ENCODE measurements at places on chromosomes 6 and 20.
A peak's percentile ranks its signal among the peaks of the same experiment; 100 is the strongest.

DNA sequence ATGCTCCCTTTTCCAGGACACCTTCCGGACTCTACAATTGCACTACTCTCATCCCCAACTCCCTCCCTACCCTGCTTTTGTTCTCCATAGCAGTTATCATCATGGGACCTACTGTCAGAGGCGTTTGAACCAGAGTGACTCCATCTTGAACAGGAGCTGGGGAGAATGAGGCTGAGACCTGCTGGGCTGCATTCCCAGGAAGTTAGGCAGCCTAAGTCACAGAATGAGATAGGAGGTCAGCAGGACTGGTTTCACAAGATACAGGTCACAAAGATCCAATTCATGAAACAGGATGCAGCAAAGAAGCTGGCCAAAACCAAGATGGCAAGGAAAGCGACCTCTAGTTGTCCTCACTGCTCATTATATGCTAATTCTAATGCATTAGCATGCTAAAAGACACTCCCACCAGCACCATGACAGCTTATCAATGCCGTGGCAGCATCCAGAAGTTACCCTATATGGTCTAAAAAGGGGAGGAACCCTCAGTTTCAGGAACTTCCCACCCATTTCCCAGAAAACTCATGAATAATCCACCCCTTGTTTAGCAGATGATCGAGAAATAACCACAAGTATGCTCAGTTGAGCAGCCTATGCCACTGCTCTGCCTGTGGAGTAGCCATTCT lies 15.6 kb downstream of the SLC13A3 start:
- no peak overlapping the region for H3K27ac ChIP-seq
- peaks cover 3% of the 10 kb centered on the region for H3K27me3 ChIP-seq
- H3K4me3 ChIP-seq: no peak overlapping the region

DNA sequence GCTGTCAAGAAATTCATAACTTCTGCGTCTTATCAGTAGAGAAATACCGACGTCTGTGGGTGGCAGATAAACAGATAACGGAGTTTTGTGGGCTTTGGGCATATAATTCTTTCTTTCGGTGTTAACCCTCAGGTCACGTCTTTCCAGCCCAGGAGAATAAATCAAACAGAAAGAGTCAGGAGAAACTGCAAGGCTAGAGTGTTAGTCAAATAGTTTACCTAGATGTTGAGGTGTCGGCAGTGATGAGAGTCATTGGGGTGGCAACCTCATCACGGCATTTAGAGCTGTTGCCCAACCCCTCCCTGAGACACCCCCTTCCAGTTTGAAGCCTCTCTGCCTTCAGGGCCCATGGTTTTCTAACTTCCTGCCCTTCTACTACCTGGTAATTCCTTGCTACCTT lies 49.5 kb downstream of the ADTRP start:
- DNase-seq: no peak
- no peak overlapping the region for H3K27ac ChIP-seq
- no peaks in the 10 kb centered on the region for H3K36me3 ChIP-seq
- H3K4me3 ChIP-seq: no peak overlapping the region
- H3K27me3 ChIP-seq: no peaks in the 10 kb centered on the region

DNA sequence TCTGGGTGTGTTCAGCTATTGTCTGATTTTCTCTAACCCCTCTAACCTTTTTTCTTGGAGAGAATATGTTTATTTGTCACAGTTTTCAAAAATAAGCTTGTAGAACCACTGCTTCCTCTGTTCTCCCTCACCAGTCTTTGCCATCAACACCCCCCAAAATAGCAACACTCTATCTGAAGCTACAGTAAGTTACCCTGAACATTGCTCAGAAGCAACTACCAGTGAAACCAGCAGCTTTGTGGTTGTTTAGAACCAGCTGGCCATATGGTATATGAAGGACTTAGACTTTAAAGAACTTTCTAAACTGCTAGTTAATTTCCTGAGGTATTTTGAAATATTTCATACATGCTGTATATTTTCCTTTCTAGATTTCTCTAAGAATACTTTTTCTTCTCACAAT lies 242.9 kb downstream of the KHDRBS2 start:
- H3K27me3 ChIP-seq: no peaks in the 10 kb centered on the region
- no peaks in the 10 kb centered on the region for H3K4me1 ChIP-seq
- no peak overlapping the region for H3K27ac ChIP-seq
- H3K4me3 ChIP-seq: no peak overlapping the region
- no peaks in the 10 kb centered on the region for H3K36me3 ChIP-seq

- no peak overlapping the region for H3K27ac ChIP-seq
- H3K4me3 ChIP-seq: no peak overlapping the region
- DNase-seq: no peak
- H3K27me3 ChIP-seq: no peaks in the 10 kb centered on the region
Observed at GRCh38 chr6:156933201-156934068, 156.3 kb downstream of the ARID1B start.

GRCh38 chr20:38799203-38799602 lies 6.3 kb upstream of the PPP1R16B start:
- H3K36me3 ChIP-seq: no peaks in the 10 kb centered on the region
- H3K27ac ChIP-seq: no peak overlapping the region
- H3K4me1 ChIP-seq: no peaks in the 10 kb centered on the region
- DNase-seq: no peak

GRCh38 chr6:74657011-74657410 lies 548.8 kb downstream of the COL12A1 start:
- no peaks in the 10 kb centered on the region for H3K36me3 ChIP-seq
- H3K27me3 ChIP-seq: no peaks in the 10 kb centered on the region
- DNase-seq: no peak
- H3K27ac ChIP-seq: no peak overlapping the region

DNA sequence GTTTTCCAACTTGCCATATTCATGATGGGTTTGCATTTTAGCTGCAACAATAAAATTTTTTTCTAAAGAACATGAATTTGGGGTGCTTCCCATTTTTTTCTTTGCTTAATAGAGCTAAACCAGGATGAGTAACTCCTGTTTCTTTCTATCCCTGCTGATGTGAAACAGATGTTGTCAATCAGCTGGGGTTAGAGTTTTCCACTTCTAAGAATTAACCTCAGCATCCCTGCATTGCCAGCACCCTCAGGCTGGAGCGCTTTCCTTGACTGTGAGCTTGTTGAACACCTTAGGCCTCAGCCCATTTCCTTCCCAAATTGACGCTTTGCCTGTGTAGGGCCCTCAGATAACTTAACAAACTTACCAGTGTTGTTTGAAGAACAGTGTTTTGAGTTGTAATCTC lies 74.5 kb downstream of the PTPN1 start:
- DNase-seq: no peak
- peaks cover 8% of the 10 kb centered on the region for H3K4me1 ChIP-seq
- no peaks in the 10 kb centered on the region for H3K27me3 ChIP-seq
- no peak overlapping the region for H3K4me3 ChIP-seq
- peaks cover 93% of the 10 kb centered on the region for H3K36me3 ChIP-seq

- no peak overlapping the region for H3K27ac ChIP-seq
- no peak for DNase-seq
- H3K27me3 ChIP-seq: no peaks in the 10 kb centered on the region
Observed at GRCh38 chr6:109298605-109299264, 83.5 kb downstream of the CD164 start.

DNA sequence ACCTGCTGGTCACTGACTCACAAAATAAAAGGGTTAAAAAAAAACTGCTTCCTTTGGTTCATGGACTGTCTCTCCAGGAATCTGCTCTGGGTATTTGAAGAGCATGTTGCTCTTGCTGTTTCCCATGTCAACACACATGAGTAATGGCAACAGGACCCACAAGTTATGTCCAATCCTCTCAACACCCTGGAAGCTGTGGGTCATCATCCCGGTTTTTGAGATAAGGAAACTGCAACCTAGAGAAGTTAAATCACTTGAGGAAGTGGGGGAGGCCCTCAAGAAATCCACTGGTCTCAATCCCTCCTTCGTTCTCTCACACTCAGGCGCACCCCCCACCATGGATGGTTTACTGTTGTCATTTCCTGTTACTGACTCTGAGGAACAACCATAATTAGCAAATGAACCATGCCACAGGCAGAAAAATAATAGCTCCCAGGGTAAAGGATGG lies 12.4 kb downstream of the MAP1LC3A start:
- H3K4me1 ChIP-seq: peaks cover 6% of the 10 kb centered on the region
- H3K4me3 ChIP-seq: no peak overlapping the region
- H3K27ac ChIP-seq: no peak overlapping the region
- peak; percentile 94 for DNase-seq

- H3K4me1 ChIP-seq: peaks cover 2% of the 10 kb centered on the region
- no peak overlapping the region for H3K4me3 ChIP-seq
- no peak overlapping the region for H3K27ac ChIP-seq
- no peaks in the 10 kb centered on the region for H3K36me3 ChIP-seq
Observed at GRCh38 chr6:161001421-161001820, 9.9 kb downstream of the MAP3K4 start.

- H3K4me1 ChIP-seq: peaks cover 5% of the 10 kb centered on the region
- H3K4me3 ChIP-seq: no peak overlapping the region
- H3K36me3 ChIP-seq: no peaks in the 10 kb centered on the region
Observed at GRCh38 chr20:44738813-44739477, 6.7 kb upstream of the KCNK15 start.

DNA sequence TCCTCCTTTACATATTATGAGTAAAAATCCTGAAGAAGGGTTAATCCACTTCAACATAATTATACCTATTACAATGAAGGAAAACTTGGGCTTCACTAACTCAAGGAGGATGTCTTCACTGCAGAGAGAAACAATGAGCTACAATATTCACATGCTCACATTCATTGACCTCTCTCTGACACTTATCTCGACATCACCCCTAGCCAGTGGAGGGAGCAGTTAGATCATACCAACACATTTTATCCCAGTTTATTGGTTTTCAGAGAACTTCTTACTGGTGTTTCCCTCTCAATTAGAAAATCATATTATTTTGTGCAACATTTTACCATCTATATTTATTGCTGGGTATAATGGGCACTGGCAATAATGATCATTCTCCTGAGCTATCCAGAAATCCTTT lies 646.5 kb downstream of the TENT5A start:
- no peaks in the 10 kb centered on the region for H3K36me3 ChIP-seq
- no peaks in the 10 kb centered on the region for H3K4me1 ChIP-seq
- DNase-seq: no peak
- H3K4me3 ChIP-seq: no peak overlapping the region

GRCh38 chr6:138568997-138569396 lies 69.7 kb upstream of the NHSL1 start:
- peaks cover 1% of the 10 kb centered on the region for H3K4me1 ChIP-seq
- DNase-seq: no peak
- H3K27ac ChIP-seq: no peak overlapping the region
- H3K27me3 ChIP-seq: no peaks in the 10 kb centered on the region
- H3K4me3 ChIP-seq: no peak overlapping the region

- no peaks in the 10 kb centered on the region for H3K27me3 ChIP-seq
- H3K27ac ChIP-seq: no peak overlapping the region
- no peaks in the 10 kb centered on the region for H3K36me3 ChIP-seq
- H3K4me1 ChIP-seq: no peaks in the 10 kb centered on the region
- H3K4me3 ChIP-seq: no peak overlapping the region
- no peak for DNase-seq
Observed at GRCh38 chr6:19301980-19302379, 535.2 kb upstream of the ID4 start.

DNA sequence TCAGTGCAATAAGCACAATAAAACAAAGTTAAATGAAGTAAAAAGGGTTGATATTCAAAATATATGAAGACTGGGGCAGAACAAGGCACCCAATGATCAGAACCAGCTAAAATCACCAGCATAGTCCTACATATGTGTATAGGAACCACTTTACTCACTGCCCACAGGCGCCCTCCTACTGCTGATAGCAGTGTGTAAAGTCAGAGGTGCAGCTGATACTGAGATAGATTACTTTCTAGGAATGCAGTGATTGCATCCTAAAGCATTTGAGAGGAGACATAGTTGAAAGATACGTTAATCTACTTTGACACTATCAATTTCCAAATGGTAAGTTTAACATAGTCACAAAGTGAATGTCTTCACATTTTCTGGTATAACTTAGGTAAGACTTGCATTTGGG lies 161.1 kb upstream of the MCHR2 start:
- DNase-seq: no peak
- no peaks in the 10 kb centered on the region for H3K27me3 ChIP-seq
- H3K27ac ChIP-seq: no peak overlapping the region
- H3K36me3 ChIP-seq: no peaks in the 10 kb centered on the region

GRCh38 chr6:79042799-79043126 lies 35.3 kb downstream of the PHIP start:
- H3K27ac ChIP-seq: no peak overlapping the region
- no peak for DNase-seq
- H3K4me1 ChIP-seq: no peaks in the 10 kb centered on the region

DNA sequence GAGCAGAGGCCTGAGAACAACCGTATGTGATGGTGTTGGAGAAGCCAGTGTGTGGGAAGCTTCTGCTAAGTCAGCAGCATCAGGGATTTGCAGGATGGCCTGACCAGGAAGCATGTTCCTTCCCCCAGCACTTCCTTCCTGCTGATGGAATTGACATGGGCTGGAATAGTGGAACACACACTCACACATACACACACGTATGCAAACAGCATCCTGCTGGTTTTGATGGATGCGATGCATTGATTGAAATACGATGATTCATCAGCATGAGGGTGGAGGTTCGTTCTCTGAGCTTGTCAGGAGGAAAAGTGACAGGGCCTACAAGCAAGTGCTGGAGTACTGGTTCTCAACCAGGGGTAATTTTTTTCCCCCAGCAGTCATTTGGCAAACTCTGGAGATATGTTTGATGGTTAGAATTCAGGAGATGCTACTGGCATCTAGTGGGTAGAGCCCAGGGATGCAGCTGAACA lies 229.1 kb downstream of the NFATC2 start:
- no peaks in the 10 kb centered on the region for H3K27me3 ChIP-seq
- DNase-seq: no peak
- H3K4me1 ChIP-seq: no peaks in the 10 kb centered on the region
- H3K27ac ChIP-seq: no peak overlapping the region

- H3K27ac ChIP-seq: no peak overlapping the region
- H3K4me1 ChIP-seq: peaks cover 3% of the 10 kb centered on the region
- no peak overlapping the region for H3K4me3 ChIP-seq
Observed at GRCh38 chr20:36311854-36312723, 6.0 kb downstream of the DLGAP4 start.
